ENCODE measurements at places on chromosomes 4 and X.

DNA sequence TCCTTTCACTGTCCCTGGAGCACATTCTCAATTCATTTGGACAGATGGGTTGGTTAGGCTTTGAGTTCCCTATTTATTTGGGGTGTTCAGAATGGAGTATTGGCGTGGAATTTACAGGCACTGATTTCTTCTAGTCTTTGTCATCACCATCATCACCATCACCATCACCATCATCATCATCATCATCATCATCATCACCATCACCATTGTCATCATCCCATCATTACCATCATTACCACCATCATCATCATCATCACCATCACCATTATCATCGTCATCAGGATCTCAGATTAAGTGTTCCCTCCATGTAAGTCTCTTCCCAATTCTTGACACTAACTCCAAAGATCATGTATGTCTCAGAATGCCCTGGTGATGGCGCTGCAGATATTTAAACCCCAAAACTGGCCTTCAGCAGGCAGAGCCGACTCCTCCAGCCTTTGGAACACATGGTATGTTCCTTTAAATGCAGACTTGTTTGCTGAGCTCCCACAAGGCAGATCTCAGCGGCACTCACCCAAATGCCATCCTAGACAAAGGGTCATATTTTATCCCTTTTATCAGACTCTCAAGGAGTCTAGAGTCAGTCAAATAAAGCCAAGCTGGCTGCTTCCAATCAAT is 19.8 kb upstream of the FAM9A start:
- no peak for DNase-seq

DNA sequence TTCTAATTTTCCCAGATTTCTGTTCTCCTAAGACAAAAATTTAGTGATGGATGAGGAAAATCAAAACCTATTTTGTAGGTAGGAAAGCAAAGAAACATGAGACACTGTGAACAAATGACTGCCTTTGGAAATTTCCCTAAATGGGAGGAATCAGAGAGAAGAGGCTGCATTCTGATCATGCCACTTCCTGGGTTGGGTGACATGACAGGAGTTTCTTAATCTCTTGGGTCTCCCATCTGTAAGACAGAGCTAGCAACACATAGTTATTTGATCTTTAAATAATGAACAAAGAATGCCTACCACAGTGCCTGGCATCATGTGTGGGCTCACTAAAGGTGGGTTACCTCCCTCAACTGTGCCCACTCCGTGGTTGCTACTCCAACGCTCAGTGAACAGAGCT is 57.1 kb downstream of the CCDC149 start:
- DNase-seq, result no peak

DNA sequence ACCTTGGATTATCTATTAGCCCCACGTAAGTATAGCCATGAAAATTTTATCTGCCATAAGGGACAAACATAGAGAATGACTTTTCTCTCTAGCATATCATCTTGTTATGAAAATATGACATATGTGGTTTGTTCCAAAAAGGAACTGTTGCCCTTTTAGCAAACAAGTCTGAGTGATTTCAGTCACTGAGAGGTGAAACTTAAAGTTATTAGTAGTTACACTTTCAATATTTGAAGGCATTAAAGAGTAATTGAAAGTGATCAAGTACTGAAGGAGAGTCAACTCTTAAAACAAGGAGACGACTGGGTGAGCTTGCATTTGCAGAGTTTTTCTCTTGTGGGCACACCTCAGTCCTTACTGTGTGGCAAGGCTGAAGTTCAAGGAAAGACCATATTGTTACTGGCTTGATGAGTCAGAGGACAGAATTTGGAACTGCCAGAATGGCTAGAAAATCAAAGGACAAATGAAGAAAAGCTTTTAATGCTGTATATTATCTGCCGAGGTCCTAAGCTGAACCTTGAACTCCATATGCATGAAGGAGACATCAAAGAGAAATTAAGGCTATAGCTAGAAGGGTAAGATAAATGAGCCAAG is 205.1 kb upstream of the EMCN start:
- DNase-seq, result no peak

- DNase-seq, result no peak
Measured at GRCh38 chrX:115409551-115409950, 120.0 kb downstream of the LUZP4 start.

- DNase-seq, result no peak
Measured at GRCh38 chr4:11072999-11073398, 355.7 kb downstream of the HS3ST1 start.

- no peak for DNase-seq
Measured at GRCh38 chr4:4606321-4606720, 64.5 kb upstream of the STX18 start.

- DNase-seq, result no peak
Measured at GRCh38 chr4:168849997-168850396, 160.1 kb downstream of the CBR4 start.

GRCh38 chr4:123593655-123594054 is 197.1 kb downstream of the SPRY1 start:
- no peak for DNase-seq

GRCh38 chr4:176400816-176401461 is 81.2 kb downstream of the SPCS3 start:
- DNase-seq, result no peak

DNA sequence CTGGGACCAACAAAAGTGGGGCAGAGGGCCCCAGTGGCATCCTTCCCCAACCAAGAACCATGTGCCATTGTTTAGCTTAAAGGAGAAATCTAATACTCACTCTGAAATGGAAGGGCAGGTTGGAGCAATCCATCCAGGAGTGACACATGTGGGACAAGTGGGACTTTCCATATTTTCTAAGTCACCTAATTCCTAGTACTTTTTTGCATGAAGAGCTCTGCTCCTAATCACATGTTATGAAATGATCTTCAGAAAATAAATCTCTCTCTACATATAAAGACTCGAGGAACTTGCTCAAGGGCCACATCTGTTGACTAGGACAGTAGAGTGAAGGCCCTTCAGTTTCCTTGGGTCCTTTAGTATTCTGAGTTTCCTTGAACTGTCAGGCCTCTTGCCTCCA is 2.5 kb downstream of the CYBB start:
- no peak for DNase-seq

DNA sequence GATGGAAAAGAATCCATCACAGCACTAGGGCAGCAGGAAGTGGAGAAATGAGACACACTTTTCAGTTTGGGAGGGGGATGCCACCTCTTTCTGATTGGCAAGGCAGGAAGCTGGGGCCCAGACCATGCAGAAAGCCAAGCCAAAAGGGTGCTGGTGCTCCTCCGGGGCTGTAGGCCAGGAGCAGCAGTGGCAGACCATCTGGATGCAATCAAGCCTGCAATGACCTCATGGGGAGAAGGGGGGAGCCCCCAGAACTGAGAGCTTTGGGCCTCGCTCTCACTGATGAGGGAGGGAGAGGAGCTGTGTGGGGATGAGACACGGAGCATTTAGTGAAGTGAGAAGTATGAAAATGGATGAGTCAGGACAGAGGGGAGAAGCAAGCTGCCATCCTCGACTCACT is 141.3 kb upstream of the NALF2 start:
- no peak for DNase-seq

- DNase-seq, result no peak
Measured at GRCh38 chrX:84339507-84340364, 151.7 kb upstream of the RPS6KA6 start.

- DNase-seq, result no peak
Measured at GRCh38 chr4:1081689-1082040, 31.7 kb downstream of the RNF212 start.

- no peak for DNase-seq
Measured at GRCh38 chrX:13868591-13868990, 51.7 kb upstream of the GPM6B start.

DNA sequence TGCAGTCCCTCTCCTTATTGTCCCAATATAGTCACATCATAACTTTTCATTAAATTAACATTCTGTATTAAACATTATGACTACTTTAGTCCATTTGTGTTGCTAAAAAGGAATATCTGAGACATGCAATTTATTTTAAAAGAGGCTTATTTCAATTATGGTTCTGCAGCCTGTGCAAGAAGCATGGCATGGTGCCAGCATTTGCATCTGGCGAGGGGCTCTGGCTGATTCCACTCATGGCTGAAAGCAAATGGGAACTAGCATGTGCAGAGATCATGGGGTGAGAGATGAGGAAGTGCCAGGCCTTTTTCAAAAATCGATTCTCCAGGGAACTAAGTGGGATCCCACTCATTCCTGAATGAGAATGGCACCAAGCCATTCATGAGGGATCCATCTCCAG is 476.3 kb upstream of the RPS6KA3 start:
- no peak for DNase-seq

DNA sequence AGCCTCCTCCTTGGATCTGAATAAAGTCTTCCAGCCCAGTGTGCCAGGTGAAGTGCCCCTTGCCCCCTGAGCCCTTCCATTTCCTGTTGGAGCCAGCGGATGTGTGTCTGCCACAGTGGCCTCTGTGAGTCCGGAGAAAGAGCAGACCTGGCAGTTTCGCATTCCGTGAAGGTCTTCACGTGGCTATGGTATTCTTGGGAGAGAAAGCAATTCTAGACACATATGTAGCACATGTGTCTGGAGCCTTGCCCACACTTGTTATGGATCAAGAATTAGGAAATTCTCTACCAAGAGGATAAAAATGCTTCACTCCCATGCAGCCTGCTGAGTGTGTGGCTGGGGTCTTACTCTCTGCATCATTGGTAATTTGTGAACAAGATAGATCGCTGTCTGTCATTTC is 130.9 kb downstream of the REPS2 start:
- no peak for DNase-seq
